Colonic mucosa (tissue), 4 donors: ENCODE measurements at places on chromosomes 5 and 9. TPM values are rescaled to one million over a fixed set of nuclear protein-coding genes. Genes with fewer than 3 reads are reported as not detected.

DNA sequence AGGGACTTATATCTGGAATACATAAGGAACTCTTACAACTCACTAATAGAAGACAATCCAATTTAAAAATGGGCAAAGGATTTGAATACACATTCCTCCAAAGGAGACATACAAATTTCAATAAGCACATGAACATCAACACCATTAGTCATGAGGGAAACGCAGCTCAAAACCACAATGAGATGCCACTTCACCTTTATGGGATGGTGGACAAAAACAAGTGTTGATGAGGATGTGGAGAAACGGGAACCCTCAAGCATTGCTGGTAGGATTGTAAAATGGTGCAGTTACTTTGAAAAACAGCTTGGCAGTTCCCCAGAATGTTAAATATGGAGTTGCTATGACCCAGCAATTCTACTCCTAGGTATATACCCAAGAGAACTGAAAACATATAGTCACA is 72.7 kb upstream of the IER5L start:
- no peak for DNase-seq

DNA sequence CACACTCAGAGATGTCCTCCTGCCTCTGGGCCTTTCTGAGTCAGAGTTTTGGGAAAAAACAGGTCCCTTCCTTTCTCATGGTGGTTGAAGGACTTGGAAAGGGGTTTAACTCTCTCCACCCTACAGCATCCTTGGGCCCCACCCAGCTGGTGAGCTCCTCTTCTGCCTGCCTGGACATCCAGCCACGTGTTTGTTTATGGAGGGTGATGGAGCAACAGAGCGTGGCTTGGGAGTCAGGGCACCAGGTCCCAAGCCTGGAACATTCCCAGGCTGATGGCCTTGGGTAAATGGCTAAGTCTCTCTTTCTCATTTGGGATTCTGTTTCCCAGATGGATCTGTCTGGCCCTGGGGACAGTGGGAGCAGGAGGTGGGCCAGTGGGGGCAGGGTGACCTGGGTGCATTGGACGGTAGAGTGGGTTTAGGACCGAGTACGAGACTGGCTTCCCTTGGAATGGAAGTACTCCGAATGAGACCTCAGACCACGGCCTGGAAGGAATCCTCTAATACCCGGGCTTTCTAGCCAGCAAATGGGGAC is 141.1 kb upstream of the IRX2 start:
- DNase-seq, result no peak

DNA sequence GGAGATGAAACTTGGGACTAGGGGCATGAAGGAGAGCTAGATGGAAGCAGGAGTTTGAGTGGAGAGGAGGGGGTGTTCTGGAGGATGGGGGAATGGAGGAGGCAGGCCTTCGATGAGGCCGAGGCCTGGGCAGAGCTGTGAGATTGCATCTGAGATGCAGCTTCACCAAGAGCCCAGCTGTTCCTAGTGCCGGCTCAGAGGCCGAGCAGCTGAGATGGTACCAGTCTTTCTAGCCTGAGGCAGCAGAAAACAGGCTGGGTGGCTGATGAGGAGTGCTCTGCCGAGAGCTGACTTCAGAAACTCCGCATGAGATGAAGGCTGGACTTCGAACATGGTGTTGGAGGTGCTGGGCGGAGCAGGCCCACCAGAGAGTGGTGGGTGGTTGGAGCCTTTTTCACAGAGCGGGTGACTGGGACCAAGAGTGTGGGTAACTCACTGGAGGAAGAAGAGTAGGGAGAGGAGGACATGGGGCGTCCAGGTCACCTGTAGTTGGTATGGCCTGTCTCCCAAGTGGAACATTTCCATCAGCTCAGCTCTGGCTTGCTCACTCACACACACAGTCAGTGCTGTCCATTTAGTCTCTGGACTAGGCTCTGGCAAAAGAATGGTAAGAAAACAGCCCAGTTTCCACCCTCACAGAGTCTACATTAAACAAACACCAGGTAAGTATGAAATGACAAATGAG is 54.7 kb downstream of the TMOD1 start:
- no peak for DNase-seq

DNA sequence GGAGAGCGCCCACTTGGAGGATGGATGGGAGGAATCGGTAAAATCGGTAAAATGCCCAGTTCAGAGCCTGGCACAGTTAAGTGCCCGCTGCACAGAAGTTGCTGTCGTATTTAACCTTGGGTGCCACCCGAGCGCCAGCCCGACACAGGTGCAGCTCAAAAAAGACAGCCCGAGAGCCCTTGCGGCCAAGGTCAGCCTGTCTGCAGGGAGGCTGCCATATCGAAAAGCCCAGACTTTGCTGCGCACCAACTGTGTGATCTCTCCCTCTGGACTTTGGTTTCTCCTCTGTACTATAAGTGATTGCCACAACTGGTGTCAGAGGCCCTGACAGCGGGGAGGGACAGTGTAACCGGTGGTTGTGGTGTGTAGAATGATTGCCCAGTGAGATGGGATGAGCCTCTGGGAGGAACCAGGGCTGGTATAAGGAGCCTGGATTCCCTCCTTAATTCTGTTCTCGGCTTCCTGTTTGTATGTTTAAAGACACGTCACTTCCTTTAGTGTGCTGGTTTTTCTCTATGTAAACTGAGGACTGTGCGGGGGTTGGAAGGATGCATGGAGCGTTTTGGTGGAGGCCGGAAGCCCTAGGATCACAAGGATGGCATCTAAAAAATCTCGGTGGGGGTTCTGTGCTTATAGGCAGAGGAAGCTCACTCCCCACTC is 792 bp downstream of the NTMT1 start:
- peak; percentile 53 for DNase-seq

DNA sequence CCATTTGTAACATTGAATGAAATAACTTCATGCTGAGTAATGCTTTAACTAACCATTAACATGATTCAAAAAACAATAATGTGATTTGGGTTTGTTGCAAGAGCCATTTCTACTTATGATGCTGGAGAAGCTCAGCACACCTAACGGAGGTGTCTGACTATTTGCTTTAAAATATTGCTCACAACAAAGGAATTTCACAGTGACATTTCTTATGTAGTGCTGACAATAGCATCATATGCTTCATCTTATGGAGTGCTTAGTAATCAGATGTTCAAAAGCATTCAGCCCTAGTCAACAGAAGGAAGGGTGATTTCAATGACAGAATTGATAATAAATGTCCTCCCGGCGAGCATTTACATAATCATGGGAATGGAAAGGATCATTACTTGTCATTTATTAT is 1003.3 kb upstream of the COX7C start:
- DNase-seq, result no peak

The SPINK7 gene
- not detected for total RNA-seq

DNA sequence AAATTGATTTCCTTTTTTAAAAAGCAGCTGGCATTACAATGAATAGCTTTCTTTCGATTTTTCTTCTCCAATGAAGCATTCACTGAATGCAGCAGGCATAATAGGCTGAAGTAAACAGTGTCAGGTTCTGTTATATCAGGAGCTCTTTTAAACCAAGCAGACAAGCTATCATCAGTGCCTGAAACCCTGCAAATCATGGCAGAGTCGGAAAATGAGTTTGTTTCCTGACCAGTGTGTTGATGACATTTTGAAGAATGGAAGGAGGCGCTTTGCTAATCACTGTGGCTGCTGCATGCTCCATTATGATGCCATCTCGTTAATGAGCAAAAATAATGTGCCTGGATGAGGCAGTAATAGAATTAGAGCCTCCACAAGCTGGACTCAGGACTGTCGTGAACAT is 284.5 kb downstream of the ZNF608 start:
- no peak for DNase-seq

DNA sequence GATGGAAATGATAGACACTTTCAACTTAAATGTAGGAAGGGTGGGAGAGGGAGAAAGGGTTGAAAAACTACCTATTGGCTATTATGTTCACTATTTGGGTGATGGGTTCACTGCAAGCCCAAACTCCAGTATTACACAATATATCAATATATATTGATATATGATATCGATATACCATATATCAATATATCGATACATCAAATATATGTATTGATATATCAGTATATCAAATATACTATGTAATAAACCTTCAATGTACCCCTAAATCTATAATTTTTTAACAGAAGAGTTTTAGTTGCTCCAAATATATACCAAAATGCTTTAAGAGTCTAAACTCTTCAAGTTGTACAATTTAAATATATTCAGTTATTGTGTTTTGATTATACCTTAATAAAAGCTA is 302.0 kb upstream of the RGMB start:
- no peak for DNase-seq

DNA sequence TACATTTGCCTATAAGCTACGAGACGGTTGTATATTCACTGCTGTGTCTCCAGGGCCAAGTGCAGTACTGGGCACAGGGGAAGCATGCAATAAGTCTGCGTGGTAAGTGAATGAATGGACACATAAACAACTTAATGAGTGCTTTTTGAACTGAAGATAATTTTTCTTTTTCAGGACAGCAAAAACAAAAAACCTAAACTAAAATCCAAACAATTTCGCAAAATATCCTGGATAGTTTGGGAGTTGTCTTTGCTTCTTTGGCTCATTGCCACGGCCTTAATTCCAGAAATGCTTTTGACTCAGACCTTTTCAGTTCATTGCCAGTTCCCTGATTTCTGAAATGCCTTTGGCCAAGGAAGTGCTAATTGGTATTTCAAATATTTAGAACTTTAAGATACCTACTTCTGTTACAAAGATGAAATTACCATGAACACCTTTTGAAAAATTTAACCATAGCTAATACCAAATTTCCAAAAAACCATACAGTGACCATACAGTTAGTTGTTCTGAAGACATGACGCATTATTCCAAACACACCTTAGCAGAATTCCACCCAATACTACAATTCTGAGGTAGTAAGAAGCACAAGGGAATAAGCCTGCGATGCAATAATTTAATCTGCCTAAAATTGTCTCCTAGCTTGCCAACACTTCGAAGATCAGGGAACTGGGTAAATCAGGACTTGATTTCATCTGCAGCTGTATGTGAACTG is 42.8 kb downstream of the TEK start:
- DNase-seq, result no peak

The MZB1 gene
- total RNA-seq, result 10.6 TPM

- no peak for DNase-seq
Measured at GRCh38 chr5:157547941-157548512, 27.5 kb downstream of the ADAM19 start.

- DNase-seq, result no peak
Measured at GRCh38 chr5:130109152-130109551, 204.9 kb downstream of the CHSY3 start.

GRCh38 chr5:74206579-74207550 is 433.7 kb downstream of the ENC1 start:
- DNase-seq, result peak; percentile 34

DNA sequence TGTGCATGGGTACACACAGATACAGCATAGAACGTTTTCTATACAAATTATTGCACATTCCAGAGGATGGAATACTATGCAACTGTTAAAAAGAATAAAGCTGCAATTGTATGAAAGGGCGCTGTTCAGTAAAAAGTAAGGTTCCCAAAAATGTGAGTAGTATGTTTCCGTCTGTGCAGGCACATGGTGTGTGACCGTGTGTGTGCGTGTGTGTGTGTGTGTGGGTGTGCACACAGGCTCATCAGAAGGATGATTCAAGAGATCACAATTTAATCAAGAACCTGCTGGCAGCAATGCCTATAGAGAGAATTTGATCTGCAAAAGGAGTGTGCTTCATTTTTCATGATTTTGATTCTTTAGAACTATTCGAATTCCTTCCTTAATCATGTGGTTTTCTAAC is 76.3 kb downstream of the SEMA4D start:
- DNase-seq, result no peak

- no peak for DNase-seq
Measured at GRCh38 chr5:59245198-59245597, 648.3 kb downstream of the PDE4D start.

DNA sequence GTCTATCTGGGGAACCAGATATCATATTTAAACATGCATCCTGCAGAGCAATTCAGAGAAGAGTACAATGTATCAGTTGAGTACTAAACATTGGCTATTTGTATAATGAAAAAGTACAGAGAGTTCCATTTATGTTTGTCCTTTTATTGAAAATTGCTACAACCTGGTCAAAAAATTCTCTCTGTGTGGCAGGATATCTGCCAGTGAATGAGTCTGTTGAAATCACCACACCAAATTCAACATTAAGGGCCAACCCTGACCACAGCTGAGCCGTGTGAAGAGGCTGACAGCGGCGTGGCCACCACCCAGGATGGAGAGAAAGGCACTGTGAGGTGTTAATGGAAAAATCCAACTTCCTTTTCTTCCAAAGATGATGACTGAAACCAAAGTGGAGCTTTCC is 422.7 kb upstream of the PIK3R1 start:
- no peak for DNase-seq

GRCh38 chr5:22590677-22591268 is 262.4 kb downstream of the CDH12 start:
- no peak for DNase-seq

DNA sequence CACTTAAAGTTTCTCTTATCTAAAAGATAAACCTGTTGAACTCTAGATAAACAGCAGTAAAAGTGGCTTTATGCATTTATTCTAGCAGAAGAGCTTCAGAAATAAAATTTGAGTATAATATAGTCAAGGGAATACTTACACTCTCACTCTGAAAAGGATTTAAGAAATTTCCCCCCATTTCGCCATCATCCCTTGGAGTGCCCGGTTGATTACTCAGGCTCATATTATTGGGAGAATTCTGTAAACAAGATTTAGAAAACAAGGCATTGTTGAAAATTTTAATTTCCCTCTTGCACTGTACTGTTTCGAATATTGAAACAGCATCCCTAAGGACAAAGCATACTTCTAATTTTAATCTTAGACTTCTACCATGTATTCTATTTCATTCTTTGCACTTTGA is 34.5 kb upstream of the ACOT12 start:
- no peak for DNase-seq

DNA sequence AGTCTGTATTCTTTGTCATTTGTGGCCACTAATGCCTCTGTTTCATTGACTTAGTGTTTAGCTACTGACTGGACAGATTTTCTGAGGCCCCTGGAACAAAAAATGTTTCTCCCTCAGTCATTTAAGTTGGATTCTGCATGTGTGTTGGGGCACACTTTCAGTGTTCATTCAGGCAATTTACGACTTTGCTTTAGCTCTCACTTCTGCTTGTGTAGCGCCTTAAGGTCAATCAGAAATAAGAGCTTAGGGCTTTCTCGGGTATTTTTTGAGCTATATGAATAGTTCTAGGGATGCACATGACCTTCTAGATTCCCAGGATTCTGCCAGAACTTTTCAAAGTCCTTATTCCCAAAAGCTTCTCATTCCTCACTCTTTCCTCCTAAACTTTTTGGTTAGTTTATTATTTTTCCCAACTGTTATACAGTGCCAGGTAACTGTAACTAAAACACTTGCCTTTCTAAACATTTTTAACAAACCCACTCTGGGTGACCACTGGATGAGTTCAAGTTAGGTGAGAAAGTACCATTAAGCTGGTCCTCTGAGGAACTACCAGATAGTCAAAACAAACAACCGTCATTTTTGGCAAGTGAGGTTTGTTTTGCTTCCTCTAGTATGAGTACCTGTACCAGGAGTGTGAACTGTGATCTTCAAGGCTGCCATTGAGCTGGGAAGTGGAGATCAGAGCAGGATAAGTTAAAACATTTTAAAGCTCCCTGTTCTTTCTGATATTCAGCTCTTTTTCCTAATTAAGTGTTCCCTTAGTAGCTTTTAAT is 571.3 kb upstream of the TLE4 start:
- no peak for DNase-seq

- no peak for DNase-seq
Measured at GRCh38 chr5:131685516-131686171, 50.6 kb upstream of the RAPGEF6 start.

The AJM1 gene
- total RNA-seq, result 17.1 TPM
